ENCODE measurements at places on chromosomes 2 and 18. TPM values are rescaled to one million over a fixed set of nuclear protein-coding genes. Genes with fewer than 3 reads are reported as not detected.

The HOXD9 gene
- total RNA-seq, result not detected

The ICA1L gene
- 1.1 TPM for total RNA-seq

The LINC00305 gene
- not detected for total RNA-seq

The SLC9A2 gene
- total RNA-seq, result 0.07 TPM

The PROKR1 gene
- not detected for total RNA-seq

The HOXD1 gene
- not detected for total RNA-seq

The ERFE gene
- total RNA-seq, result 2.0 TPM

The BOLL gene
- total RNA-seq, result not detected

The NCKAP5 gene
- 1.8 TPM for total RNA-seq

The PEX13 gene
- 54.6 TPM for total RNA-seq

Data from airway epithelial cell (primary cell).